Upper lobe of left lung (tissue), 6 donors: ENCODE measurements at places on chromosomes 16 and 17.
A peak's percentile ranks its signal among the peaks of the same experiment; 100 is the strongest.

DNA sequence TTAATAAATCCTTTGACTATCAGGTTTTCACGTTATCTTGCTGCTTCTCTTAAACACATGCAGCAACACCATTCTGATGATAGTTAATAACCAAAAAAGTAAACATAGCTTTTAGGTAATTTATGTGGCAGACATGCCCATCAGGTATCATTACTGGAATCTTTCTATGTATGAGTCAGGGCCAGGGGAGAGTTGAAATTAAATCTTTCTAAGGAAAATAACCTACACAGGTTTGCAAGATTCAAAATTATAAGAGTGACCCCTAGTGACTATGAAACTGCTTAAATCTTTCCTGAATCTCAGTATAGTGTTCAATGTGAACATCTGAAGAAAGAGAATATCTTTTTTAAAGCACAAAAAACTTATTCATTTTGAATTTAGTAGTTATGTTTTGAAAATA is 666.6 kb downstream of the CDH11 start:
- DNase-seq = no peak

GRCh38 chr17:79923974-79924638 is 84.9 kb upstream of the CBX4 start:
- DNase-seq = peak; percentile 42

DNA sequence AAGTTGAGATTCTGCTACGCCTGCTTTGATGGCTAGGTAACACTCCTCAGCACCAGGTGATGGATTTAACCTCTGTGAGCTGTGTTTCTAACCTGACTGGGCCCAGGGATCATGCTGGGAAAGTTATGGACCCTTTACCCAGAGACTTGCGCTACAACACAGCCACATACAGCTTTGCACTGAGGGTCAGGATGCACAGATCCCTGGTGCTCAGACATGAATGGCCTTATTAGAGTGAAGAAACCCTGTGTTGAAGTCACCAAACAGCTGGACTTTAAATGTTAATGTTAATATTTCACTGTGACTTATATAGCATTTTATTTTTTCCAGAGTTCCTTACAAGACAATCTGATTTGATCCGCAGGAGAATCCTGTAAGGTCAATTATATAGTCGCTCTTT is 114.3 kb downstream of the MSI2 start:
- DNase-seq = no peak

DNA sequence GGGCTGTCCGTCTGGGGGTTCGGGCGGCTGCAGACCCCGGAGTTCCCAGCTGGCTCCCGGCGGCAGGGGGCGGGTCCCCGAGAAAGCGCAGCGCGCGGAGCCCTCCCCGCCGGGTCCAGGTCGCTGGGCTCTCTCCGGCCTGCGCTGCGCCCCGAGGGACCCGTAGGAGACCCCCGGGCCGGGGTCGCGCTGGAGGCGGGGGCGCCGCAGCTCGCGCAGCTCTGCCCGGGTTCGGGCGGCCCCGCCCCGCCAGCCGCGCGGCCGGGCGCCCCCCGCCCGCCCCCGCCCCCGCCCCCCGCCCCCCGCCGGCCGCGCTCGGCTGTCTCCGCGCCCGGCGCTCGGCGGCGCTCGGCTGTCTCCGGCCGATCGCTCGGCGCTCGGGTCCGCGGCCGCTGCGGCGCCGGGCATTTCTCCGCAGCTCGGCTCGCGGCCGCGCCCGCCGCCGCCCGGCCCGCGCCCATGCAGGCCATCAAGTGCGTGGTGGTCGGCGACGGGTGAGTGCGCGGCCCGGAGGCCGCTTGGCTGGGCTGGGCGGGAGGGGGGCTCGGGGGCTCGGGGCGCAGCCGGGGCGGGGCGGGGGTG is at the start of gene RAC3:
Gene RAC3 (plus strand): TSS at position 376 of the 582 bp plus-strand sequence. CDS start 84 bp downstream, at position 460.
- peak; percentile 85 for DNase-seq

DNA sequence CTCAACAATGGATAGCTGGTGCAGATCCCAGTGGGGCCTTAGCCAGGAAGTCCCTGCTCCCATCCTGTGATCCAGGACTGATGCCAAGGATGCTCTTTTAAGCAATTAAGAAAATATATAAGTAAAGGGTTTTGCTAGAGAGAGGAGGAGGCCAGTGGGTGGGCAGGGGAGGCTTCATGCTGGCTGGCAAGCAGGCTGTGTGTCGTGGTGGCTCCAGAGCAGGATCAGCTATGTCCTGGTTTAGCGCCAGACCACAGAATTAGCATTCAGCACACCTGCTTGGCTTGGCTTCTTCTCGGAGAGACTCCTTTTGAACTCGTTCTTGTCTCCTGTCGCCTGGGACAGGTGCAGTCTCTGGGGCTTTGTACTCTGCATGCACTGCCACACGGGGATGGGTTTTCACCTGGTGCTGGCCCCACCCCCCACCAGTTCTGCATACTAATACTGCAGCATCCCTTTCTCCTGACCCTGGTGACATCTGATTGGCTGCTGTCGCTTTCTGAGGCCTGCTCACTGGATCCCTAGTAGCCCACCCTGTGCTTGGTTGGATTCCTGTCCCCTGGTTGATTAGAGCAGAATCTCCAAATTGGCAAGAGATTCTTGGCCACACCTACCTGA is 66.1 kb downstream of the PLD6 start:
- DNase-seq = no peak

GRCh38 chr16:54503856-54504219 is 217.3 kb upstream of the IRX3 start:
- DNase-seq = no peak

DNA sequence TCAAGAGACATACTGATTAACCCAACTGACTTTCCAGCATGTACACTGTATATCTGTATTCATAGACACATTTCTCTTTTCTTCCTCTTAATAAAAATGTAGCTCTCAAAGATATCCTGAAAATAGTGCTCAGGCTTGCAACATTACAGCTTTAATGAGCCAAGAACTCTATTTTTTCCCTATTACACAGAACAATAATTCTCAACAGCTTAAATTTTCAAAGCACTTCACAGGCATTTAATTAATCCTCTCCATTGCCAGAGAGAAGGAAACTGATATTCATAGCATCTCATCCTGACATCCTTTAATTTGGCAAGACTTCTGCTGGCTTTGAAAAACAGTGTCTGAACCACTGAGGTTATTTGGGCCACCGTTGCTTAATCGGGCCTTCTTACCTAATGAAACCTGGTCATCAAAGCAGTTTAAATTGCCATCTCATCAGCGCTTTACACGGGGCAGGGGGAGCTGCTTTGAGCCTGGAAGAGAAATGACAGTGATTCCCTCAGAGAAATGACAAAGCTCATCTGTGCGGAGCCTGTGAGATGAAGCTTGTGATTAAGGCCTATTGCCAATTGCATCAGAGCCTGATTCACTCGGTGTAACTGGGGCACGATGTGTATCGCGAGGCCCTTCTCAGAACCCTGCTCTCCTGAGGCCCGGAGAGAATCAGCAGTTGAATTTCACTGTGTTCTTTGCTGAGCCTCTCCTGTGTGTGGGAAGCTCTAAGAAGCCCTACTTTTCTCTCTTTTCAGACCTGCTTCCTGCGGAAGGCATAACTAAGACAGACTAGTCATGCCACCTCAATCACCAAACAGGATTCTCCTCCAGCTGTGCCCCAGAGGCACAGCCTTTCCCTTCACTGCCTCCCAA is 8.5 kb upstream of the SIAH1 start:
- no peak for DNase-seq

- DNase-seq = no peak
Measured at GRCh38 chr17:38747463-38748148, 530 bp downstream of the PCGF2 start.

- peak; percentile 87 for DNase-seq
Measured at GRCh38 chr16:154217-155030, 2.0 kb downstream of the HBZ start.

DNA sequence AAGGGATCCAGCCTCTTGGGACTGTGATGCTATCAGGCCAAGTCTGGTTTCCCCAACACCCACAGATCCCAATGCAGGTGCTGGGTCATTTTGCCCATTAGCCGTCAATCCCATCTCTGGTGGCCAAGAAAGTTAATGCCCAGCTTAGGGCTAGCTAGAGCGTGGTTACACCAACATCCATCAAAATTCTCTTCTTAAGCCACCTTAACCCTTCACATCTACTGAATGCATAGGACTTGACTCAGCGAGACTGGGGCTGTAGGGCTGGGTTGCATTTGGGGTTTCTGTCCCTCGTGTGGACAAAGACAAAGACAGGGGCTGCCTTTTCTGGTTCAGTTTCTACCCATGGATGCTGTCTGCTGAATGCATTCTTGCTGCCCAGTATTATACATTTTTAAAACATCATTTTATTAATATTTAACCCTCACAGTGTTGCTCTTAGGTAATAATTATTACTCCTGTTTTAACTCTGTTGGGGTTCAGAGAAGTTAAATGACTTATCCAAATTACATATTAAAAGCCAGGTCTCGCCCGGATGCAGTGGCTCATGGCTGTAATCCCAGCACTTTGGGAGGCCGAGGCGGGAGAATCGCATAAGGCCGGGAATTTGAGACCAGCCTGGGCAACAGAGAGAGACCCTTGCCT is 141.1 kb upstream of the NOL11 start:
- no peak for DNase-seq

DNA sequence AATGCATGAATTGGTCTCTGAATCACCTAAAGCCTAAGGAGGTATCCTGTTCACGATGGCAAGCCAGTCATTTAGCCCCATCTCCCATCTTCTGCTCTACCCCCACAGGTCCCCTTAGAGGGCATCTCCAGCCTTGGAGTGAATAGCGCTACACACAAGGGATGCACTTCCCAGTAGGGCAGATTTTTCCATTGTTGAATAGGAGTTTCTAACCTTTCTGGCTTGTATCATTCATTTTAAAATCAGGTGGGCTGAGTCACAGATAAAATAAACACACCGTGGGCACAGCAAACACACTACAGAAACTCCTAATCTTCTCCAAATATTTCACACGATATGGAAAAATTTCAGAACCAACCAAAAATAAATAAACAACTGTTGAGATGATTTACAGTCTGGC is 201.2 kb upstream of the NOG start:
- no peak for DNase-seq

DNA sequence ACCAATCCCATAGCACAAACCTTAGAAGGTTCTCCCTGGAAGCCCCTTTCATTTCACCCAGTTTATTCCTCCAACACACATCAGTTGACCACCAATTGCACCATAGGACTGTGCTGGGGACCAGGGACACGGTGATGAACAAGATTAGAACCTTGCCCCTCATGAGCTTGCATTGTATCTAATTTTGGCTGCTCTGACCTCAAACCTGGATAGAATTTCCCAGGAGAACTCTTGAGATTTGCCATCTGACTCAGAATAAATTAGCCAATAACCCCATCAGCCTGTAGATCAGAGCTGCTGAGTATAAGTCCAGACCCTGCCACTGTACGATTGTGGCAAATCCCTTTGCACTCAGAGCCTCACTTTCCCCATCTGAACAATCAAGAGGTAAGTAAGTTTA is 52.1 kb downstream of the CDH11 start:
- no peak for DNase-seq

- DNase-seq = no peak
Measured at GRCh38 chr16:30485818-30486436, 13.4 kb downstream of the ITGAL start.

- no peak for DNase-seq
Measured at GRCh38 chr16:89143911-89144675, 27.5 kb upstream of the CDH15 start.

DNA sequence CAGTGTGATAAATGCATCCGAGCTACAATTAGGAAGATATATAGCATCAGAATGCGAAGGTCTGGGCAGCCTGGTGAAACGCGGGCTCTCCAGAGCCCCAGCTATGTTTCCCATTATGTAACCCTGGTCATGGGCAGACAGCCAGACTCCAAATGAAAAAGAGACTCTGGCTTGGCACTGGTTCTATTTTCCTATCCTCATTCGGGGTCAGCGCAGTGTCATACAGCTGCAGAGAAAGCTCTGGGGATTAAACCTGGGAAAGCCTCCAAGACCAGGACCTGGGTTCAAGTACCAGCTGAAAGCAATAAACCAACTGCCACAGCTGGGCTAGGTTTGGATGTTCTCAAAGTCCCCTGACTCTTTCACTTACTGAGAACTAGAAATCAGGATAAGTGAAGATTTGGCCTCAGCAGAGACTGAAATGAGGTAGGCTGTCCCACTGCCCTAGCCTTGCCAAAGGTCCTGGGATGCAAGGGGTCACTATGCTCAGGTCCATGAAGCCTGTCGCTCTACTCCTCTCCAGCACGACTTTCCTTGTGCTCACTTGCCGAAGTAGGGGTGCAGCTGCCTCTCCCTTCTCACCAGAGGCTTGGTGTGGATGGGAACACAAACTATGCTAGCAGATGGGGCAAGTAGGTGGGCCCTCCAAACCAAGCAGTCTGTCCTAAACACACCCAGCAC is 123.8 kb downstream of the SMG6 start:
- no peak for DNase-seq

DNA sequence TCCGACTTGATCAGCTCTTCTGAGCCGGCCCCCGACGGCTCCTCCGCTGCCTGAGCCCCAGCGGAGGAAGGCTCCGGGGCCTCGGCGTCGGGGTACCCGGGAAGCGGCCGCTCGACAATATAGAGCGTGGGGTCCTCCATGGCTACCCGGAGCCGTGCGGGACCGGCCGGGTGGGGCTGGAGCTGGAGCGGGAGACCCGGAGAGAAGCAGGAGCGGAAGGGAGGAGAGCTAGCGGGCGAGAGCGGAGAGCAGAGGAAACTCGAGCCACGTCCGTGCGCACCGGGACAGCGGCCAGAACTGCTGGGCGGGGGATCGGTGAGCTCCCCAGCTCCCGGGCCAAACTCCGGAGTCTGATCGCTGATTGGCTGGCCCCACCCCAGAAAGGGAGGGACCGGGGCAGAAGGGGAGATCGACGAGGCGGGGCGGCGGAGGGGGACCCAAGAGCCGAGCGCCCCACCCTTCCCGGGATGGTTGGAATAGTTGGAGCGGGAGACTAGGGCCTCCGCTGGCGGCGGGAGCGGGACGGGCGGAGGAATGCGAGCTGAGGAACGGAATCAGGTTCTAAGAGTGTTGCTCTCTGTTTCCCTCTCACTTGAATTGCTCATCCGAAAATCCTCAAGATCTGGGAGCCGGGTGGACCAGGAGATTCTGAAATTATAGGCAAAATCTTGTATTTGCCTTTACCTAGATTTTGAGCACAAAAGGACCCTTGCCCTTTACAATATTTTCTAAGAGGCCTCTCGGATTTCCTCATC is at the start of gene CAVIN1:
Gene CAVIN1 (minus strand): TSS at position 299 of the 755 bp plus-strand sequence. CDS start 159 bp downstream, at position 140.
- DNase-seq = peak; percentile 97

DNA sequence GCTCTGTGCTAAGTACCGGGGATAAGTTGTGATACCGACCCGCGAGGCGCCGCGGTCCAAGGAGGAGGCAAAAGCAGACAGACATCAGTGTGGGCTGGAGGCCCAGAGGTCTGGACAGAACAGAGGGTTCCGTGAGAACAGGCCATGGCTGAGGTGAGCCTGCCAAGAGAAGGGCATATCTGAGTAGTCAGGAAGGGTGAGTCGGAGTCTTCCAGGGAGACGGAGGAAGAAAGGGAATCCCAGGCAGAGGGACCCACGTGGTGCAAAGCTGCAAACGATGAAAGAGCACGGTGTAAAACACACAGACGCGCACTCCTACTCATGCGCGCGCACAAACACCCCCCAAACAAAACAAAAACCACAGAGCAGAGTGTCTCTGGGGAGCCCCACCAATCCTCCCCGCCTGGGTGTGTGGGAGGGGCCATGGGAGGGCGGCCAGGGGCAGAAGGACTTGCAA is 18.1 kb downstream of the RHBDL3 start:
- DNase-seq = no peak

- DNase-seq = no peak
Measured at GRCh38 chr16:48369765-48370164, 15.4 kb downstream of the SIAH1 start.

- DNase-seq = no peak
Measured at GRCh38 chr17:82863383-82863940, 23.6 kb upstream of the ZNF750 start.

- no peak for DNase-seq
Measured at GRCh38 chr17:59538195-59538909, 27.1 kb upstream of the DHX40 start.
